MV-4-11 (cell line): ENCODE measurements at places on chromosomes 3 and 15.
A peak's percentile ranks its signal among the peaks of the same experiment; 100 is the strongest.

- no peak for DNase-seq
Observed at GRCh38 chr15:79394231-79394630, 37.9 kb upstream of the MINAR1 start.

DNA sequence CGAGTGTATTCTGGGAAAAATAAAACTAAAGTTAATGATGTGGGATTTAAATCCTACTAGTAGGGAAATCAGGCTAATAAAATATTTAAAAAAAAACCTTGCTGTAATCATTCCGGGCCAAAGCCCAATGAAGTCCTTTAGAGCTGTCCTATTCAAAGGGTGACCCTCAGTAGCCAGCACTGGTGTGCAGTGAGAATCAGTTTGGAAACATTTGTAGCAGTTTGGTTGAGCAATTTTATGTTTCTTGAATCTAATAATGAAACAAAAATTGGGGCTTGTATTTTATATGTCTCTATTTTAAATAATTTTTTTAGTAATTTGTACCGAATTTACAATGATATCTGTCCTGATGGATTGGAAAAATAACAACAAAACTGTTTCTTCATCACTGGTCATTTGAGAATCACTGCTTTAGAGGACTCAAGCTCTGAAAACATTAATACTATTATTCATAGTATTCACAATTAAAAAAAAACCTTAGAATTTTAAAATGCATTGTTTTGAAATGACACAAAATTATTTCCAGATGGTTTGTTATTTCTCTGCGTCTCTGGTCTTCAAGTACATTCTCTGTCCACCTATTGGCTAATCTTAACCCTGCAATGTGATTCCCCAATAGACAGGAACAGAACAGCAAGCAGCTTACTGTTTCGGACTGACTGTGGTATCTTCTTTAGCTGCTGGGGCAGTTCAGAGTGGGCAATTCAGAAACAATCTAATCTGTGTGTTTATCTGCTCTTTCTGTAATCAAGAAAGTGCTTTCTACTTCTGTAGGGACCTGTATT lies 71.2 kb downstream of the OTOL1 start:
- DNase-seq = no peak

- no peak for DNase-seq
Observed at GRCh38 chr3:22013641-22014040, 262.6 kb upstream of the ZNF385D start.

DNA sequence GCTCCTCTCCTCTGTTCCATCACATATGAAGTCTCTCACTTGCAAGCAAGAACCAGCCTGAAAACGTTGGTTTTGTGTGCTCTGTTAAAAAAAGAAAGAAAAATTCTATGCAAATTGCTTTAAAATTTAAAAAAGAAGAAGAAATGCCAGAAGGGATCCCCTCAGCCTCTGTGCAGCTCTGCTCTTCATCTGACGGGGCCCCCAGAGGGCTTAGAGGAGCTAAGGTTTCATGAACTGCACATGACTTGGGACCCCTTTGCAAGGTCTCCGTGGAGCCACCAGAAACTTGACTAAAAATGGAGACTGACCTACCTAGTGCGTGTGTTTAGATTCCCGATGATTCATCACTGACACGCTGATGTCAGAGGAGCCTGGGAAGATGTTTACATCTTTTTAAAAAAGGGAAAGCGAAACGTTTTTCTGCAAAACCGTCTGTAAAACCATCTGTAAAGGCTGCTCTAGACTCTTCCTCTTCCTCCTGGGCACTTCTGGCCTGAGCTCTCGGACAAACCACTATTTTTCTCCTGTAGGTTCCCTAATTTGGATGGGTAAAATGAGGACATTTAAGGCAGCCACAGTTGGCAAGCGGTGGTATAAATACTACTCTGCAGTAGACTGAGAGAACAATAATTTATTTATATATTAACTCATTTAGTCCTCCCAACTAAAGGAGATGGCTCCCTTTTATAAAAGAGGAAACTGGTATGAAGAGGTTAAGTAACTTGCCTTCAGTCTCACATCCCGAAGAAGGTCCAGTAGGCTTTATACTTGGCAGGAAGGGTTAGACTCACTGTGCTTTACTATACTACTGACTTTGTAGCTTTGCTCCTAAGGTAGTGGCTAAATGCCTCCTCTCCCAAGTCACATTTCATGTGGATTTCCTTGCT lies 67.2 kb upstream of the POLG start:
- peak; percentile 84 for DNase-seq

DNA sequence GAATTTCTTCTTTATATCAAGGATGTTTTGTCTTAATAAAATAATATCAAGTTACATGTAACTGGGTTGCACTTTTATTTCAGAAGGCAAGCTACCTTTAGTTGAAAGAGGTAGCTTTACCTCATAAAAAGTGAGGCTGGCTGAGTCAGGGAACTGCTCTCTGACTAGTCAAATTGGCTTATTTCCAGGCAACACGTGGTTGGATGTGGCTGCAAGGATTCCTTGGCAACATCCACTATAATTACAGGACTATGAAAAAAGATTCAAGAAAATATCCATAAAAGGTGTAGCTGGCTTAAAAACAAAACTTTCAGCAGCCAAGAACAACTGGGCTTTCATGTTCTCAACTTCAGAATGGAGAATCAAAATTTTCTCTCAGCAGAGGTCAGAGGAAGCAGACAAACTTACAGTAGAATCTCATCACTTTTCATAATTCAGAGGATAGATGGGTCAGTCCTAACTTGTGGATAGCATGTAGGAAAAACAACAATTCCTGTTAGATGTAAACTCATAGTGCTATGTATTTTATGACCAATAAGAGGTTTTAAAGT lies 779.1 kb downstream of the MECOM start:
- no peak for DNase-seq

GRCh38 chr3:149648525-149648924 lies 9.3 kb downstream of the WWTR1 start:
- no peak for DNase-seq

- DNase-seq = no peak
Observed at GRCh38 chr3:79490165-79491028, 277.4 kb downstream of the ROBO1 start.

DNA sequence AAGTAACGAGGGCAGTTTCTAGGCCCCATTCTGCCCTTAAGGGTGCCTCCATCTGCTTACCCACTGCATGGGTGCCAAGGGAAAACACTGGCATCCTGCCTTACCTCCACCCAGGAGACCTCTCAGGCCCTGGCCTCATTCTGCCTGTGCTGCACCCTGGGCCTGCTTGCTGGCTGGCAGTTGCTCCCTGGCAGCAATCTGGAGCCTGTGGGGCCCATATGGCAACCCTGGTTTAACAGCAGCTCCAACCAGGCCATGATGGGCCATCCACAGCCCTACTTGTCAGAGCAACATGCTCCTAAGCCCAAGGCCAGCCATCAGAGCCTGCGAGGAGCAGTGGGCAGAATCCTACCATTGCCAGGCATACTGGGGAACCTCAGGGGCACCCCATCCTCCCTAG lies 3.7 kb downstream of the C3orf18 start:
- no peak for DNase-seq

- DNase-seq = peak; percentile 34
Observed at GRCh38 chr3:187740421-187741399, 4.6 kb downstream of the BCL6 start.
